ENCODE measurements at places on chromosomes 1 and 21.
A peak's percentile ranks its signal among the peaks of the same experiment; 100 is the strongest.

DNA sequence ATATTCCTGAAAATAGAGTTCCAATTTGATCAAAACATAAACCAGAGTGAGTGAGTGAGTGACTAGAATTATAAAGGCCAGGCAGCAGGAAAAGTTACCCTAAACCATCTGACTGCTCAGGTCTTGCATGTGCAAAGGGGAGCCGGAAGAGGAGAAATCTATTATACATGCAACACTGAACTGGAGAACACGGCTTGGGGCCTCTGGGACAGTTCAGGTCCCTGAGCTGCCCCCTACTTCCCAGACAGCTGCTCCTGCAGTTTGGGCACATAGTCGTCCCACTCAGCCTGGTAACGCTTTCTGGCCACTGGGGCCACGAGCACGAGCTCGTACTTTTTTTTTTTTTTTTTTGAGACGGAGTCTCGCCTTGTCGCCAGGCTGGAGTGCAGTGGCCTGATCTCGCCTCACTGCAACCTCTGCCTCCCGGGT lies 40.1 kb downstream of the PTPRC start:
- no peak for DNase-seq

DNA sequence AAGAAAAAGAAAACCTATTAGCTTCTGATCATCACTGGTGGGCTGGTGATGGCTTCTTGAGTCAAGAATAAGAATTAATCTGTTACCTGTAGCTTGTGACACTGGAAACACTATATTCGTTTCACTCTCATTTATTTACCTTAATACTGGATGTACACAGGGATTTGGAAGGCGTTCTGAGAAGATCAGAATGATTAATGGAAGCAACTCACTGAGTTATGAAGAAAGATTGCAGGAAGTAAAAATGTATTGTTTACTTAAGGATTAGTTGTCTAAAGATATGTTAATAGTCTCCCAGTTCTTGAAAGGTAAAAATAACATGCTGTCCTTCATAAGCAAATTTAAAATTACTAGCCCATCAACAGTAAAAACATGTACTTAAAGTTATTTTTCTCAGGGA lies 644.9 kb upstream of the NCAM2 start:
- no peak for DNase-seq

- peak; percentile 65 for DNase-seq
These were observed 114.1 kb downstream of the LHX4 start for GRCh38 chr1:180343921-180344769.

- DNase-seq: peak; percentile 25
These were observed 200.4 kb downstream of the DNM3 start for GRCh38 chr1:172041742-172042141.

- DNase-seq: no peak
These were observed 1.3 kb downstream of the S1PR1 start for GRCh38 chr1:101238031-101238628.

- no peak for DNase-seq
These were observed 696 bp upstream of the CLDN14 start for GRCh38 chr21:36480618-36481017.

DNA sequence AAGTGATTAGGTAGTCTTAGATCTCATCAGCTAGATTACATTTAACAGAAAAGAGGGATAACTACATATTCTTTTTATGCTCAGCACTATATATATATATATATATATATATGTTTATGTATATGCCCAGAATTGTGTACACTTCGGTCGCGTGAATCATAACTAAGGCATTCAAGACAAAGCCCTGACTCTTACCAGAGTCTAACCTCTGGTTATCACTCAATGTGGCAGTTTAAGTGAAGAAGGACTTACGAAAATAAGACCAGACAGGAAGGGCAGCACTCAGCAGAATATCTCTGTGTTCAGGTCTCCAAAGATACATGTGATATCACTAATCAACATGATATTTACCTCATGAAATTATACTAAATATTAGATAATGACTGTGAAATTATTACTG lies 1326.7 kb downstream of the MRPL39 start:
- DNase-seq: no peak

DNA sequence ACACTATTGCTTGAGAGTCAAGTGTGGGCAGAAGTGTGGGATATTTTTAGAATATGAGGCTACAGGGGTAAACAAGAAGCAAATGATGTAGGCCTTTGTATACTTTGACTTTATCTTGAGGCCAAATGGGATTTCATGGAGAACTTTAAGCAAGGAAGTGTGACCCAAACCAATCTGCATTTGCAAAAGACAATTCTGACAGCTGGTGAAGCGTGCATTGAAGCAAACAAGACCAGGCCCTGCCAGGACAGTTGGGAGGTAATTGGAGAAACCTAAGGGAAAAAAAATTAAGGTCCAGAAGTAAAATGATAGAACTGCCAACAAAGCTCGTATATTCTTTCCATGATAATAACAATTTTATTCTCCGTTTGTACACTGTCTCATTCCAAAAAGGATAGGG lies 168.3 kb downstream of the TM2D1 start:
- DNase-seq: no peak

- DNase-seq: no peak
These were observed 36.0 kb downstream of the XCL2 start for GRCh38 chr1:168507828-168508227.

DNA sequence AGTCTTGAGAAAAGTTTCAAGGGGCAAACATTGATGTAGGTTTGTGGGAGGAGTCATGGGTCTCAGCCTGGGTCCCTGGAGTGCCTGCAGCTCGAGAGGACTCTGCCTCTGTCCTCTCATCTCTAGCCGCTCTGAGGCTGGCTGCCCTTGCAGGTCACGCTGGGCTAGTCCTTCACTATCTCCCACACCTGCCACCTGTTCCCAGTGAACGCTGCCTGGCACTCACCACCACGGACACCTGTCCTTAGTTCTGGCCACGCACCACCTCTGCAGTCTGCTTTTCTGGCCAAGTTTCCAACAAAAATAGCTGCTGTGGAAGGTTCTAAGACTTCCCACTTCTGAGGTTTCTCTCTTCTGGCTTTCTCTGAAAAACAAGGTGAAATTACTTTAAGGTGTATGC lies 52.5 kb downstream of the SH3BGR start:
- no peak for DNase-seq

- no peak for DNase-seq
These were observed 261.3 kb downstream of the DISC1 start for GRCh38 chr1:231887866-231888265.

GRCh38 chr1:215079456-215079855 lies 3.1 kb upstream of the KCNK2 start:
- DNase-seq: no peak

DNA sequence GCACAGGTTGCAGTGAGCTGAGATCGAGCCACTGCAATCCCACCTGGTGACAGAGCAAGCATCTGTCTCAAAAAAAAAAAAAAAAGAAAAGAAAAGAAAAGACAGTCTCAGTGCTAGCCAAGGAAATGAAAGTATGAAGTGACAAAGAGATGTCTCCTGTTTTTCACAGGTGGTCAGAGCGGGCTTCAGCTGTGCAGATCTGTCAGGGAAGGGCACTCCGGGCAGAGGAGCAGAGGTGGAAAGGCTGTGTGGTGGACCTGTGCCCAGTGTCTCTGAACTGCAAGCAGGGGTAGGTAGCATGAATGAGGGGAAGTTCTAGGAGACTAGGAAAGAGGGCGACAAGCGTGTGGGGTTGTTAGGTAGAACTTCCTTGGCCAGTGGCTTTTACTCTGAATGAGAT lies 67.5 kb downstream of the CD247 start:
- DNase-seq: no peak

DNA sequence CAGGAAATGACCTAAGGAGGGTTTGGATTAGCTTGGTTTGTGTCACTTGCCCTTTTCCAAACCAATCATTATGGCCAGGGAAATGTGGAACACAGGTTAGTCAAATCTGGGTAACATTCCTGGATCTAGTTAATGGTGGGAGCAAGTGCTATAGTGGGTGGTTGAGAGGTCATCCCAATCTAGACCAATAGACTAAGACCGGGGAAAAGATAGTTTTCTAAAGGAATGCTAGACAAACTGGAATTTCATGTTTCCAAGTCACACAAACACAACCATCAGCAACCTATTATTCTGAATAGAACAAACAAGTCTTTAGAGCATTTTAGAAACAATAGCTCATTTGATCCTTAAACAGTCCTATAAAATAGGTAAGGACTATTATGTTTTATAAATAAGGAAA lies 4.3 kb upstream of the MAN1A2 start:
- no peak for DNase-seq

DNA sequence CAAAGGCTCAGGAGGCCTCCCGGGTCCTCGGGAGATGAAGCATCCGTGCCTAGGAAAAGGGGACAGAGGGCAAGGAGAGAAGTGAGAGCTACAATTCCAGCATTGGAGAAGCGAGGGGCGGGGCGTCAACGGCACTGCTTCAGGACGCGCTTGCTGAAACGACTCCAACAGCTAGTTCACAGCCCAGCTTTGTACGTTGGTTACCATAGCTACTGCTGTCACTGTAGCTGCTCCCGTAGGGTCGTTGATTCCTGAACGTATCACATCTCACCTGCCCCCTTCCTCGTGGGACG lies 63.1 kb downstream of the TOR1AIP2 start:
- no peak for DNase-seq

DNA sequence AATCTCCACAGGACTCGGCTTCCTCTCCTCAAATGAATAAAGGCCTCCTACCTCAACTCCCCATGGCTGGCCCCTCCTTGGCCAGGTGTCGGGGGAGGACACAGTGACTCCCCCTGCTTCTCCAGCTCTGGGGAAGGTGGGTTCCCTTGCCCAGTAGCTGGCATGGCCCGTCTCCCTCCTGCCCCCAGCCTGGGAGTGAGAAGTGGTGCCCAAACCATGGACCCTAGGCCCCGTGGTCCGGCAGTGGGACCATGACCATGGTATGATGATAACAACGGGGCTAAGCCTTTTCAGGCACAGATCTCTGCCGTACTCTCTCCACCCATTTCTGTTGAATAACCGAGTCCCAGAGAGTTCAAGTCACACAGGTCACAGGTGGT lies 11.2 kb downstream of the PLA2G2F start:
- DNase-seq: no peak

DNA sequence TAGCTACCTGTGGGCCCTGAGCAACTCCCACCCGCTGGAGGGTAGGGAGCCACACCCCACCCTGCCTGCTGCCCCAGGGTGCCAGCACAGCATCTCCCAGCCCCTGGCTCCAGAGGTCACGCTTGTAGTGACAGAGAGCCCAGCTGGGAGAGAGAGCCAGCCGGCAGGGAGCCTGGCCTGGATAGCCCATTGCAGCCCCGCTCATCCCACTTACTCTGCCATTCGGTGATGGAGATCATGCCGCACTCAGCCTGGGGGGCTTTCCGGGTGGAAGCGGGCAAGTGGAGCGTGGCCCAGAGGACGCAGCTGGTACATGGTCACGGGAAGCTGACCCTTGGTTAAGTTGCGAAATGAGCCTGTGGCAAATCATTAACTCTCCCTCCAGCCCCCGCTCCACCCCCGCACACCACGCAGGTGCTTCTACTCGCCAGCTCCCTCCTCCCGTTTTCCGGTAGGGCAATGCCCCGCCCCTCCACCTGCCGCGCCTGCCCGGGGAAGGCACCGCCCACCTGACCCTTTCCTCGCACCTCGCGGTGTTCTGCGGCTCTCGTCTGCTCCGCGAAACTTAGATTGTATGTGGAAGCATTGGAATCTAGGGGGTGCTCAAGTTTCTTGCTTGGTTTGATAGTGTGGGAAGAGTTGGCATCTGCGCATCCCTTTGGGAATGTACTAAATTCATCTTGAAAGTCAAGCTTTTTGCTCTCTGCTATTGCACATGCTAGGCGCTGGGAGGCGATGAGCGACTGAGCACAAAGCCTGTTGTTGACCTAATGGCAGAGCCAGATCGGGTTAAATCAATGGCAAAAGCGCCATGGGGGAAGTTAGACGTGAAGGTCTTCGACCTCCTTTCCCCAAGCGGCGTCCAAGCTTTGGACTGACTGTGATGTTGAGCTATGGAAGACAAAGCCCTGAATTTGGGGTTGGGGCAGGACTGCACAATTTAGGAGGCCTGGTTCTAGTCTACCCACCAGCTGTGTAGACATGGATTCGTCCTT lies at the start of gene GOLT1A:
Gene GOLT1A, minus strand, starts transcription at position 321 of the 995 bp plus-strand sequence. Its CDS starts 82 bp downstream, at position 239.
- DNase-seq: peak; percentile 68

- no peak for DNase-seq
These were observed 31.8 kb upstream of the OLIG2 start for GRCh38 chr21:32993894-32994293.

DNA sequence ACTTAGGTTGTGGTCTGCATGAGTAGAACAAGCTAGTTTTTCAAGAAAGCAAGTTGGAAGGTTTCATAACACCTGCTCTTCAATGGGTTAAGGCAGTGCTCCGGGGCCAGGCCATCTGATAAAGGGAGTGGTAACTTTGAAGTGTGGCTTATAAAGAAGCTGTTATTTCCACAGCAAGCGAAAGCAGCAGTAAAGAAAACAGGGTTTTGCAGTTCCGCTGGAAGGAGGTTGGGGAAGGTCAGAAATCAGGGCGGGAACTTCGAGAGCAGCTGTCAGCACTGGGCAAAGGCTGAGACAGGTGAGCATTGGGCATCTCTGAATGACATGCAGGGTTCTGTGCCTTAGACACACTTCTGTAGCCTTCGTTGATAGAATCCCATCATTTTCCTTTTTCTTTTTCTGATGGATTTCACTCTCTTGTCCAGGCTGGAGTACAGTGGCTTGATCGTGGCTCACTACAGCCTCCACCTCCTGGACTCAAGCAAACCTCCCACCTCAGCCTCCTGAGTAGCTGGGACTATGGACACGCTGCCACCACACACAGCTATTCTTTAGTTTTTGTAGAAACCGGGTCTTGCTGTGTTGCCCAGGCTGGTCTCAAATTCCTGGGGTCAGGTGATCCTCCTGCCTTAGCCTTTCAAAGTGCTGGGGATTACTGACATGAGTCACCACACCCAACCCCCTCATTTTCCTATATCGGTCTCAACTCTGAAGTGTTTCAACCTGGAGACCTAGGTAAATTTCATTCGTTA lies 20.5 kb downstream of the TMEM51 start:
- DNase-seq: peak; percentile 74

DNA sequence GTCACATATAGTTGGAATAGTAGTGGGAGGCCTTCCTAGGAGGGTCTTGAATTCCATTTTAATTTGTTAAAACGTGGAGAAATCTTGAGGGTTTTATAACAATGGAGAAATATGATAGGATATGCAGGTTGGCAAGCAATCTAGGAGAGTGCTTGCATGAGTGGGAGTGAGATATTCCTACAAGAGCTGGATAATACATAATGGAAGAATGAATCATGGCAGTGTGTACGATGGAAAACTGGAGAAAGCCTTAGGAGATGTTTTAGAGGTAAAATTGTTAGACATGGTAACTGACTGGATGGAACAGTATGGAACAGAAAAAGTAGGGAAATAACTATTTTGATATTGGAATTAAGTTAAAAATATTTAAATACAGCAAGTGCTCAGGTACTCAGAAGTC lies 352.4 kb downstream of the PTBP2 start:
- no peak for DNase-seq

- no peak for DNase-seq
These were observed 123.9 kb upstream of the TMPRSS2 start for GRCh38 chr21:41631564-41632461.

Data from OCI-M1 (cell line).